ENCODE measurements at places on chromosomes 13 and 19.

- no peak for DNase-seq
Observed at GRCh38 chr13:41765020-41765419, 195.9 kb downstream of the VWA8 start.

GRCh38 chr13:84447640-84447978 is 565.3 kb upstream of the SLITRK1 start:
- no peak for DNase-seq

DNA sequence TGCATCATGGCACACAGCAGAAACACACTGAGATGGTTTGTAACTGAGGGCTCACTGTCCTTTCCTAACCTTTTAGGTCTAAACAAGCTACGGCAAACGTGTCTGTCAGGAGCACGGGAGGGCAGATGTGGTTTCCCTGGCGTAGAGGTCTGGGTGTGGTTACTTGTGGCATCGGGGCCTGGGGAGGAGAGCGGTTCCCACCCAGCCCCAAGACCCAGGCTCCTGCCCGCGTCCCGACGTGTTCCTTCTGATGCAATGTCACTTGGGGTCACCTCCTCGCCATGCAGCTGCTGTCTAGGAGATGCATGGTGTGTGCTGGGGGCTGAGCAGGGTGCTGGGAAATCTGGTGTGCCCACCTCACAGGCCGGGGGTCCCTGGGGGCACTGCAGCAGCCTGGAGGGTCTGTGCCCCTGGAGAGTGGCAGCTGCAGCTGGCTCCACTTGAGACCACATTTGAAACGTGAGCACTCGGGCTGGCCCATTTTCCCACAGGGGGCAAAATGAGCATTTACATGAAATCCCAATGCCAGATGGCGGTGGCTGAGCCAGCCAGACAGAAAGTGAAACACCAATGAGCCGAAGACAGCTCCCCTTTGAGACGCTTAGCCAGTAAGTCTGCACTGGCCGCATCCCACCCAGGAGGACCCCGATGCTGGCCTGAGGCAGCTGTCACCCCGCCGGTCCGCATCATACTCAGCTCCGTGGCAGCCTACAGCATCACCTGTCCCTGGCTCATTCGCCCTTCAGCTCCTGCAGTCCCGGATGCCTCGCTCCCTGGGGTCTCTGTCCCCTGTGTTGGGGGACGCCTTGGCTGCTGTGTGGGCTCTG is 22.3 kb upstream of the MYDGF start:
- no peak for DNase-seq

- DNase-seq: peak; percentile 81
Observed at GRCh38 chr19:12838182-12838885, at the start of gene MAST1. MAST1 (plus strand) TSS chr19:12838515; CDS start chr19:12838573, 58 bp downstream.

- DNase-seq: no peak
Observed at GRCh38 chr13:75052616-75053015, 429.4 kb downstream of the TBC1D4 start.

GRCh38 chr13:109751477-109751876 is 34.9 kb downstream of the IRS2 start:
- no peak for DNase-seq
